ENCODE measurements at places on chromosomes 11 and 22.

GRCh38 chr11:118002010-118002540 is 15.9 kb downstream of the IL10RA start:
- DNase-seq = no peak

GRCh38 chr11:106818443-106818842 is 199.8 kb downstream of the GUCY1A2 start:
- DNase-seq = no peak

- DNase-seq = peak; percentile 13
These were observed 77.7 kb downstream of the STIM1 start for GRCh38 chr11:3933165-3933628.

DNA sequence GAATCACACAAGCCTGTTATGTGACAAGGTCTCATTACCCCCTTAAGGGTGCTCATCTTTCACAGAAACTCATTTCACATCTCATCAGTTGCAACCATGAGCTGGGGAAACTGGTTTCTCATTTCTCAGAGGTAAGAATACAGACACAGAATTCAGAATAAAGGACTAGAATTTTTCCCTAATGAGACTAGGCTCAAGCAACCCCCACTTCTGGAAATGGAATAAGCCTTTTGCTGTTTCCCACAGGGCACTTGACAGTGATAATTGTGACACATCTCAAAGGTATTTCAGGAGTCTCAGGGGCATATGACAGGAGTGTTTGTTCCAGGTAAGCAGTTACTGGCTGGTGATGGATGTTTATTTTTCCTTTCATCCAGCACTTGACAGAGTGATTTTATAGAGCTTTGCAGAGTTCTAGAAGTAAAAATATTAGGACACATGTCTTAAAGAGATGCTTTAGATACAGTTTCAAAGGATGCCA is 112.9 kb upstream of the DDI1 start:
- no peak for DNase-seq

DNA sequence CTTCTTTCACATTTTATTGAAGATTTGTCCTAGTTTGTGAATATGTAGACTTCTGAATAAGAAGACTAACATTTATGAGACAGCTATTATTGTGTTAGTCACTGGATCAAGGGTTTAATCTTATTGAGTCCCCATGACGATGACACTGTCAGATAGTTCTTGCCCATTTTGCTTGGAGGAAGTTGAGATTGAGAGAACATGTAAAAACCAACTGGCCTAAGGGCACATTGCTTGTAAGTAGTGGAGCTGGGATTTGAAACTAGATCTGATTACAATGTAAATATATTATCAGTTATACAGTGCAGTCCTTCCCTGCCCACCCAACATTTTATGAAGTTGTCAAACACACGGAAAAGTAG is 134.7 kb downstream of the HIPK3 start:
- DNase-seq = no peak

DNA sequence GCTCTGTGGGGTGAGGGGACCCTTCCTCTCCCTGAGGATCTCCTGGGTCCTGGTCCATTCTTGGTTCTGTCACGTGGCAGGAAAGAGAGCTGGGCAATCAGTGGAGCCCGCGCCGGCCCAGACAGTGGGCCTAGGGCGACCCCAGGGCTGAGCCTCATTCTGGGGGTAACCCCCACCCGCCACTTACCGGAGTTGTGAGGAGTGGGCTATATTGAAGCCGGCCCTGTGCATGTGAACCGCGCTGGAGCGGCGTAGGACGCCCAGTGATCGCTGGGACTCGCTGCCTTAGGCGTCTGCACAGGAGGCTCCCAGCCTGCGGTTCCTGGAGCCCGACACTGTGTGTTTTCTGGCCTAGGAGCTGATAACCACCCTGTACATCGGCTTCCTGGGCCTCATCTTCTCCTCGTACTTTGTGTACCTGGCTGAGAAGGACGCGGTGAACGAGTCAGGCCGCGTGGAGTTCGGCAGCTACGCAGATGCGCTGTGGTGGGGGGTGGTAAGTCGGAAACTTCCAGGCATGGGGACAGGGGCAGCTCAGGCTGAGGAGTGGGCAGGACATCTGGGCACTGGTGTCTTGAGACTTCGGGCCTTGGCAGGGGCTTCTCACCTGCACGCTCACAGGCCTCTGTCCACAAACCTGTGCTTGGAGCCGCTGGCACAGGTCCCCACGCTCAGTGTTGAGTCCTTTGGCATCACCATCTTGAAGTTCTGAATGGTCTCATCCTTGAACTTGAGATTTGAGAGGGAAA is 127.1 kb downstream of the KCNQ1OT1 start:
- no peak for DNase-seq

DNA sequence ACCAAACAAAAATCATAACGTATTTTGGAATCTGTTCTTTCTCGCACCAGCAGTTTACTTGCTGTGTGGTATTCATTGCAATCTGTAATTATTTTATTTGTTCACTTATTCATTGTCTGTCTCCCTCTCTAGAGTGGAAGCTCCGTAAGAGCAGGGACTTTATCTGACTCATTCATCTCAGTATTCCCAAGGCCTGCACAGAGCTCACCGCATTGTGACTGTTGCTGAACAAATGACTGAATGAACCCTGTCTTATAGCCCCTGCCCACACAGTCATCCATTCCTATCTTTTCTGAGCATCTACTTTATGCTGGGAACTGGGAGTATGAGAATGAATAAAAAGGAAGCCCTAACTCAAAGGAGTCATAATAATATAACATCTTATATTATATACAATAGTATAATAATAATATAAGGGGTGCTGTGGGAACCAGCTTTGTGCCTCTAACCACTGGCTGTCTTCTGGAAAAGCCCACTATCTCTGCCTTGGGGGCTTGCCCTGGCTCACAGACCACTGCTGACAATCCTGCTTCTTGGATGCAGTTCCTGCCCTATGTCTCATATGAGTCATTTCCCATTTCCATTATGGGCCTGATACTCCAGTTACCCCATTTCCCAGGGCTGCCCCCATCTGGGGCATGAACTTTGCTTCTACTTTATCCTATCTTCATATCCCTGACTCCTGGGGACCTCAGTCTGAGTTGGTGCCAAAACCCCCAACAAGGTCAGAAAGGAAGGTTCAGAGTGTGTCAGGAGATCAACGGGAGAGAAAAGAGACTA is 11.0 kb downstream of the XRRA1 start:
- DNase-seq = no peak

- DNase-seq = no peak
These were observed 68.7 kb upstream of the RRM1 start for GRCh38 chr11:4025967-4026324.

- no peak for DNase-seq
These were observed 40.9 kb downstream of the SHISAL1 start for GRCh38 chr22:44271732-44272400.

GRCh38 chr22:36811094-36811800 is 5.6 kb downstream of the PVALB start:
- DNase-seq = no peak

GRCh38 chr11:6312106-6312505 is 8.2 kb downstream of the CAVIN3 start:
- no peak for DNase-seq

GRCh38 chr22:27682437-27682836 is 119.1 kb downstream of the MN1 start:
- no peak for DNase-seq

GRCh38 chr11:1073261-1073724 is 1.4 kb upstream of the MUC2 start:
- peak; percentile 59 for DNase-seq

DNA sequence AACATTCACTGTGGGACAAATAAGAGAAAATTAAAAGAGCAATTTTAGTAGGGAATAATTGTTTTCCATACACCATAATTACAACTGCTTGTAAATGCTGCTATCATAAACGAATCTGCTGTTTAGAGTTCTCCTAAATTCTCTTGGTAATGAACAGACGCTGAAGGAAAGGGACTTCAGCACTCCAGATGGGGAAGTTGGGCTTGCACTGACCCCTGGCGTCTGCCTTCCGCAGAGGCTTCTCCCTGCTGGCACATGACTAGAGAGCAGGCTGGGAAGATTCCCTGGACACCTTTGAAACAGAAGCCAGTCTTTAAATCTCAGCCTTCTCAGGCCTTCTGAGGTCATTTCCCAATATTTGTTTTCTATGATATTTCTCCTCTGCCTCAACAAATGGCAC is 84.1 kb downstream of the NXPE2 start:
- peak; percentile 65 for DNase-seq

GRCh38 chr22:47093720-47094119 is 331.3 kb downstream of the TBC1D22A start:
- no peak for DNase-seq

DNA sequence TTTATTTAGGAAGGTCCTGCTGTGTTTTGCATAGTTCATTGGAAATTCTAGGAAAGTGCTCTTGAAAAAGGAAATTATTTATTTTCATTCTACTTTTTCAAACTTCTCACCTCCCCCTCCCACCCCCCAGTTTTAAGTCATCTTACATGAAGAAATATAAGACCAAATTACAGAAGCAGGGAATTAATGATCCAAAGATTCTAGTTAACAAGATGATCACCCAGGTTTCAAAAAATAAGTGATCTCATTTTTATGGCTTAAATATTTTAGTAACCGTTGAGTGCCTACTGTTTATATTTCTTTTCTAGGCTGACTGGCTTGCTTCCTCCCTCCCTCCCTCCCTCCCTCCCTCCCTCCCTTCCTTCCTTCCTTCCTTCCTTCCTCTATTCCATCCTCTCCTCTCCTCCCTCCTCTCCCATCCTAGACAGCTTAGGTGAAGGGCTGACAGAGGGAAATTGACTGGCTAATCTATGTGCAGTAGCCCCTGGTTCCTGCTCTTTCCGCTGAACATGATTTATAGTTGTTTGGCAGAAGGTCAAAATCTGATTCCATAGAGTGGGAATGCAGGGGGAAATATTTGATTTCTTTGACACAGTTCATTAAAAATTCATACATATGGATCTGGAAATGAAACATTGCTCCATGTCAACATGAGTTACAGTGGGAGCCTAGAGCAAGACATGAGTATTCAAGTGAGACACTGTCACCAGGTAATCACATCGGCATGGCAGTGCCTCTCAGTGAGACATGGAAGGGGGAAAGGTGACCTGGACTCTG is 123.4 kb downstream of the COMMD9 start:
- no peak for DNase-seq

DNA sequence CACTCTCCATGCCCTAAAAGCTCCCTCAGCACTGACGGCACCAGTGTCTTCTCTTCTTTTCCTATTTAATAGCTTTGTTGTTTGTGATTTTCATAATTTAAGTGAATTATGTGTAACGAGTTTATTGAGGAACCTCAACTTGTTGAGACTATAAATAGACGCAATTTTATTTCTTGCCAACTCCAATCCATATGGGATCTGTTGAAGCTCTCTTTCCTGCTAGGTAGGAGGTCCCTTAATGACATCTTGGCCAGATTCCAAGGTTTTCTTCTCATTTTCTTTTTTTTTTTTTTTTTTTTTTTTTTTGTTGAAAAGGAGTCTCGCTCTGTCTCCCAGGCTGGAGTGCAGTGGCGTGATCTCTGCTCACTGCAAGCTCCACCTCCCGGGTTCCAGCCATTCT is 14.2 kb downstream of the RTL6 start:
- DNase-seq = no peak

DNA sequence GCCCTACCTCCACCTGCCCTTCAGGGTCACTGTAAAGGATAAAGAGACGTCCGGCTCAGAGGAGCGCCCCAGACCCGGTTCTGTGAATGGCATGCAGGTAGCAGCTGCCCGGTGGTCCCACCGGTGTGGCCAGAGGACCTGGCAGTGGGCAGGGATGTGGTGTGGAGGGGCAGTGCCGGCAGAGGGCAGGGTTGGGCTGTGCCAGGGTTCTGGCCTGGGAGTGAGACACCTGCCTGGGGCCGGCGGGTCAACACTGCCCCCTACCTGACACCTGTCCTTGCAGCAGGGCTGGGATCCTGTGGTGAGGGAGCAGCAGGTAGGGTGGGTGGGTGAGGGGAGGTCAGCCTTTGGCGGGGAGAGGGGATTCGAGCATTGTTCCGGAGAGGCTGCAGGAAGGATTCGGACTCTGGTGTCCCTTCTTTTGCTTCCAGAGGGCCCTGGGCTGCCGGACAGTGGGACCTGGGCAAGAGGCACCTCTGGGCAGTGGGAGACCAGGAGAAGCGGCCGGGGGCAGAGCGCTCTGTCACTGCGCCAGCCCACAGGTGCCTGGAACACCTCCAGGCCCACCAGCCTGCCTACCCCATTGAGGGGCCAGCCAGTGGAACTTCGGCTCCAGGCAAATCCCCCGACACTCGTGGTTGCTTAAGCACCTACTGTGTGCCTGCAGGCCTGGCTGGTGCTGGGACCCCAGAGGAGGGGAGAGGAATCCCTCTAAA is 1.6 kb upstream of the PHLDA2 start:
- DNase-seq = peak; percentile 30
